ENCODE measurements at places on chromosomes 5 and 9. TPM values are rescaled to one million over a fixed set of nuclear protein-coding genes. Genes with fewer than 3 reads are reported as not detected.

DNA sequence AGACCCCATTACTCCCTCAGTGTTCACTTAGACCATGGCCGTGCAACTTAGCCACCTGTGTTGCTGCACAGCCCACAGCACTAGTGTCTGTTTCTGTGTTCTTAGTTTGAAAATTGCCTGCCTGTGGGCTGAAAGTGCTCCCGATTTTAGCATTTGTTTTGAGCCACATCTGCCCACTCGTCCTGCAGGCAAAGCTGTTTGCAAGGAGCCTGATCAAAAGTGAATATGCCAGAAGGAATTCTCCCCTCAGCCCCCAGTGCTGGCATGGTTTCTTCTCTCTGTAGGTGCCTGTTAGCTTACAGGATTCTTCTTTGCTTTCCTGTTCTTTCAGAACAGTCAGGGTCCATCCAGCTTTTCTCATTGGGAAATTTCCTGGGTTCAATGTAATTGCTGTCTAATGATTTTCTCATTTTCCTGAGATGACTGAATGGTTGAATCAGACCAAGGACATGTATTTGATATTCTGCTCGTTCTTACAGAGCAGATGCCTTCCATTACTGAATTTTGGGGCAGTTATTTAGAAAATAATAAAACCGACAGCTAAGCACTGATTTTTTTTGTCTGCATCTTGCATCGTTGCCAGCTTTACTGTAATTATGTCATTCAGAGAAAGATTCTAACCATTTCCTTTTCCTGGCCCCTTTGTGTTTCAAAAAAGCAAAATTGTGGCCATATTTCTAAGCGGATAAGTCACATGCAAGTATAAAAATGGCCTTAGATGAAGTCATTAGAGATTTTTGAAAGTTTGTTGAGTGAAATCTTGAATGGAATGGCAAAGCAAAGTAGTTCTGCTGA, 111.1 kb upstream of the CKMT2 start:
- DNase-seq: no peak

GRCh38 chr9:1747417-1747967, 267.7 kb upstream of the SMARCA2 start:
- no peak for DNase-seq

Gene LRRC19
- total RNA-seq: not detected

Gene IFNB1
- not detected for total RNA-seq

DNA sequence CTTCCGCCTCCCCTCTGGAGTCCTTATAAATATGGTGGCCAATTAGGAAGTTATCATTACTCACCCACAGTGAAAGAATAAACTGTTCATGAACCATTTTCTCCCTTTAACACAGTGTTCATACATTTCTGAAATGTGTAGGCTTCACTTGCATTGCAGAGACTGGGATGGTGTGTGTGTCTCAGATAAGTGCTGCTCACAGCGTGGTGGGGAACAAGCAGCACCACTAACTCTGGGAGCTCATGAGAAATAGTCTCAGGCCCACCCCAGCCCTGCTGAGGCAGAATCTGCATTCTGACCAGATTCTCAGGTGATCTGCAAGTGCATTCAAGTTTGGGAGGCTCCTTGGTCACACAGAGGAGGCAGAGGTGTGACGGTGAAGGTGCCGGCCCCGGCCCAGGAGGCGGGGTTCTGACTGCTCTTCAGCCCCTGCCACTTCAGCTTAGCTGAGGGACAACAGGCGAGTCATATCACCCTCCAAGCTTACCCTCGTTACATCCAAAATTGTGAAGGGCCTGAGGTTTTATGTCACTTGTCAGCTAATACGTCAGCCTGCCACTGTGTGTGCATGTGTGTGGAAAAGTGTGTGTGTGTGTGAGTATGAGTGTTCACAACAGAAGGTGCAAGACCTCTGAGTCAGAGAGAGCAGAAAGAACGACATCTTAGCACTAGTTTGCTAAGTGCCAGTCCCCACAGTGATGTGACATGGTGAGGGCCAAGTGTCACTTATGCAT, 34.7 kb downstream of the DAP start:
- DNase-seq: no peak

GRCh38 chr5:78360924-78361630, 660 bp downstream of the SCAMP1 start:
- peak; percentile 45 for DNase-seq

GRCh38 chr5:171957591-171958251, 48.7 kb downstream of the FBXW11 start:
- no peak for DNase-seq

- DNase-seq: peak; percentile 78
Measured at GRCh38 chr5:159331093-159331973, 1.0 kb upstream of the IL12B start.

DNA sequence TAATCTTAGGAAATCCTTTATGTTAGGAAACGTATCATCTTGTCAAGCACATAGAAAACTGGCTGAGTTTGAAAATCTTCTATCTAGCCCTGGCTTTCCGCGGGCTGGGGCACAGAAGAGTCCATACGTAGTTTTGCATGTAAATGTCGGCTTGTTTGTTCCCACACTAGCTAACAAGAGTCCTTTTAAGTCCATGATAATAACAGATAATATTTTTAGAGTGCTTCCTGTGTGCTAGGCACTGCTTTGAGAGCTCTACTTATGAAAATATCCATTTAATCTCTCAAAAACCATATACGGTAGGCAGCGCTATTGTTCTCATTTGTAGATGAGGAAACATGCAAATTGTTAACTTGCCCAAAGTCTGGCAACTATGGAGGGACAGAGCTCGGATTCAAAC, 40.5 kb downstream of the FYB1 start:
- no peak for DNase-seq

DNA sequence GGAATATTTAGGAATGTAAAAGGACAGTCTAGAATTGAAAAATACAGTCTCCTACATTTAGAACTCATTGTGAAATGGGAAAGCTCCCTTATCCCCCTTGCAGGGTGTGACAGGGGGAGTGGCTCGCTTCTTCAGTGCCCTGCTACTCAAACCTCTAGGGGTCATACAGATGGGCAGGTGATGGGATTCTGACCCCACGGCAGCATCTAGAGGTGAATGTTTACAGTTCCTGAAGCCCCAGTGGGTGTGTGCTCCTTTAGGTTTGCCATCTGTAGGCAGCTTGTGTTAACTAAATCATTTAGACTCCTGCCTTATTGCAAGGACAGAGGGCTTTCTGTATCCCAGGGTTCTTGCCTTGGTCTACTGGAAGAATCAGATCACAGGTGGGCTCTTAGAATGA, 271.0 kb upstream of the MPDZ start:
- DNase-seq: no peak

DNA sequence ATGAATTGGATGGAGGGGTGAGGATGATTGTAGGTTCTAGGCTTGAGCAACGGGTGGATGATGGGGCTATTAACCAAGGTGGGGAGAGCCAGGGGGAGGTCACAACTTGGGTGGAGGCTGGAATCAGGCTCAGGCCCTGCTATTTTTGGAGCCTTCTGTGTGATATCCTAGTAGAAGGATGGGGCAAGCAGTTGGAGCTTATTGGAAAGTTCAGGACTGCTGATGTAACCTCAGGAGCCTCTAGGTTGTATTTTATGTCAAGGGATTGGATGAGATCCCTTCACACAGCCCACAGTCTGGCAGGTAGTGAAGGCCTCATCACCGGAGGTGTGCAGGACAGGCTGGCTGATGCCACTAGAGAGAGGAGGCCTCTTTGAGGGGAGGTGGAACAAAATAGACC, 11.2 kb upstream of the RPS14 start:
- DNase-seq: no peak

Gene FAM151B
- 0.29 TPM for total RNA-seq

DNA sequence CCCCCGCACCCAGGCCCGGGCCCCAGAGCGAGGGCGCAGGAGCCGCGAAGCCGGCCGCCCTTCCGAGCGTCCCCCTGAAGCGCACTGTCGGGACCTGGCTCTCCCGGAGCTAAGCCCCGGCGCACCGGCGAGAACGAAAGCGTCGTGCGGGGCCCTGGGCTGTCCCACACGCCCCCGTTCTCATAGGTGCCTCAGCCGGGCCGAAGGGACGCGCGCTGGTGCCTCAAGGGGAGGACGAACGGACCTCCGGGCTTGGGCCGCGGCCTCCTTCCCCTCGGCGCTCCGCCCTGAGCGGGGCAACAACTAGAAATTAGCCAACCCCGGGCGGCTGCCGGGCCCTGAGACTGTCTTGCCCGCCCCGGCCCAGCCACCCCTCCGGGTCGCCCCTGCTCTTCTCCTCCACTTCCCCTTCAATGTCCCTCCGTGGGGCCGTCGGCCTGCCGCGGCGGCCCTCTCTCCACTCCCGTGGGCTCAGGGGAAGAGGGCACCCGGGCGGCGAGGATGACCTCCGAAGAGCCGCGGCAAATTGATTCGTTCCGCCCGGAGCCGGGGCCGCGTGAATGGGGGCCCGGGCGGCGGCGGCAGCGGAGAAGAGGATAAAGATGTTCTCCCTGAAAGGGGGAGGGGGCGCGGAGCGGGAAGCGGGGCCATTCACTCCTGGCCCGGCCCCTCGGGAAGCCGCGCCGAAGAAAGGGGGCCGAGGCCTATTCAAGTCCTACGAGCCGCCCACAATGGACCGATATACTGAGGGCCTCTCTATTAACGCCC, 3.5 kb upstream of the PRDM12 start:
- DNase-seq: peak; percentile 44

Gene C5
- total RNA-seq: 1.0 TPM

DNA sequence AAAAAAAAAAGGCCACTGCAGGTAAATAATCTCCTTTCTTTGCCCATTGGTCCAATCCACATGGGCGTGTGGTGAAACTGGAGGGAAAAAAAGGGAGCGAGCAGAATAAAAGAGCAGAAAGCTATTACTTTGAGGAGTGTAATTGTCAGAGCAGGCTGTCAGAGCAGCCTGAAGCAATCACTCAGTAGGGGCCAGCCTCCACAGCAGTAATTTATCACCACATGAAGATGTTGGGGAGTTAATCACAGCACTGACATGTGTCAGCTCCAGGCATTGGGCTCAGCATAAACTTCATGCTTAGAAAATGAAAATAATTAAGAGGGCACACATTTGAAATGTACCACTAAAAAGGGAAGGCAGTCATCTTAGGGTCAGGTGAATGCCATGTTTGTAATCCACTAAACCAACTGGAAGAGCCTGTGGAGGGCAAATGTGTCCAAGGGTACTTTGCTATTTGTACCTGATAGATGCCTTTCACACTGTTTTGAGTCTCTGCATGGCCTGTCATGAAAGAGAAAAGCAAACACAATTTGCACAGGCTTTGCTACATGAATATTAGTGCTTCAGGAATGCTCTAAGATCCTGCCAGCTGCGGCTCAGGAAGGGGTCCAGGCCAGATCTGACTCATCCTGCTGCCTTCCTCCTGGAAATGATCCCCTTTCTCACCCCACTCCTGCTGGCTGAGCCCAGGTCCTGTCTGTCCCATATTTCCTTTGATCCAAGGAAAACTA, 2.9 kb upstream of the PTGER4 start:
- DNase-seq: no peak

Gene CAVIN4
- total RNA-seq: 32.9 TPM

DNA sequence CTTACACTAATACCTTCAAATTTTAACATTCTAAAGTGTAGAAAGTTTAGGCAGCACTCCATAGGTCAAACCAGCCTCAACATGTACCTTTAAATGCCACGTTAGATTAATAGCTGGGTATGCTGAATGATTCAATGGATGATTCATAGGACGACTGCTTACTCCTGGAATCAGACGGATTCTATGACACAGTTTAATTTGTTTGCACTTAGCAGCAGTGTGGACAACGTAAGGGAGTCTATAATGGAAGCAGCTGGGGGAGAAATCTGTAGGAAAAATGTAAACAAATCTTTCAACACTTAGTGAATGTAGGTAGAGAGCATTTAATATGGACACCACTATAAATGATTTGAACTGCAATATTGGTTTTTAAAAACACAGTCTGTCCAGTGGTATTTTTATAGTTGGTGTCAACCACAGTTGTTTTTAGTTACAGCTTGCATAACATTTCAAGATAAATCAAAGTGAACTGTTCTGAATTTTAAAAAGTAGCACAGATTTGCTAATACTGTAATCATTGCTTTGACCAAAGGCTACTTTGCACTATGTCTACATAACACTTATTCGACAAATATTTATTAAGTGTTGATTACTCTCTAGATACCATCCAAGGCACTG, 701.5 kb upstream of the MEF2C start:
- no peak for DNase-seq

GRCh38 chr5:127446626-127447025, 70.8 kb upstream of the PRRC1 start:
- no peak for DNase-seq

DNA sequence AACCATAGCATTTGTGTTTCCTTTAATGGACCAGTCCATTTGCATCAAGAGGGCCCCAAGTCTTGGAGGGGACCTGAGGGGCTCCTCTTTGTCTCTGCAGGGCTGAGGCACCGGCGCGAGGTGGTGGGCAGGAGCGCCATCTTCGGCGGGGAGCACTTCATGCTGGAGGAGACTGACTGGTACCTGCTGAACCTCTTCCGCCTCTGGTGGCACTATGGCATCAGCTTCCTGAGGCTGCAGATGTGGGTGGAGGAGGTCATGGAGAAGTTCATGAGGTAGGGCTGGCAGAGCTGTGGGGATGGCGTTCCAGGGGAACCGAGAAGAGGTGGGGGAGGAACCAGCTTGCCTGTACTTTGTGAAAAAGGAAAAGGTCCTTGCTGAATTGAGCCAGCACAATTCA, 6.1 kb downstream of the PCYOX1L start:
- DNase-seq: no peak

GRCh38 chr9:96667363-96667728, 12.2 kb upstream of the PRXL2C start:
- DNase-seq: no peak

Gene FOXI1
- total RNA-seq: not detected

DNA sequence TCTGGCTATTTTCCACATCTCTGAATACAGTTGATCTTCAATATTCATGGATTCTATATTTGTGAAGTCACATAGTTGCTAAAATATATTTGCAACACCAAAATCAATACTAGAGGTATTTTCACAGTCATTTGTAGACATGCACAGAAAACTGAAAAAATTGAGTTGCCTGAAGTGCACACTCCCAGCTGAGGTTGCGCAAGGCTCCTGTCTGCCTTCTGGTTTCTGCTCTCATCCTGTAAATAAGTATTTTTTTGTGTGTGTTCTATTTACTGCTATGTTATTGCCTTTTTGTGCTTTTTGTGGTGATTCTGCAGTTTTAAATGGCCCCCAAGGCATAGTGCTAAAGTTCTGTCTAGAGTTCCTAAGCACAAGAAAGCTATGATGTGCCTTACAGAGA, 371.1 kb upstream of the GRAMD2B start:
- no peak for DNase-seq

- DNase-seq: no peak
Measured at GRCh38 chr5:61020415-61020814, 75.4 kb downstream of the NDUFAF2 start.

- DNase-seq: no peak
Measured at GRCh38 chr5:68587171-68587570, 371.6 kb downstream of the PIK3R1 start.

Gene PWWP2A
- total RNA-seq: 75.7 TPM

- no peak for DNase-seq
Measured at GRCh38 chr9:127112735-127113161, 9.7 kb downstream of the ANGPTL2 start.

DNA sequence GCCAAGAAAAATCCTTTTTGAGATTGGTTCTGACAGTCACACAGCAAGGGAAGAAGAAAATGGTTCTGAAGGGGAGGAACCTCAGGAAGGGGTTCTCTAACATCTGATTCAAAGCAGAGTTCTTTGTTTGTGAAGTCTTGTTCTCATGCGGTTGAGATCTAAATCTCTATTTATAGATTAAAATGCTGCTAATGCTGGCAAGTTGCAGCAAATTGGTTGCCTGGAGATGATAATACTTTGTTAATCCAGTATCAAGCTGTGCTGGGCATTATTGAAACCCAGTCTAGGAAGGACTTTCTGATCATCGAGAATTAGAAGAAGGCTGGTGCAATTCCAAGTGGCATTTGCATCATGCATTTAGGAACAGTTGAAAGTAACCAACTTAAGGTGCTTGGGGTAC, 34.0 kb upstream of the SLC28A3 start:
- no peak for DNase-seq
